ENCODE measurements at places on chromosomes 1 and 21.
A peak's percentile ranks its signal among the peaks of the same experiment; 100 is the strongest.

DNA sequence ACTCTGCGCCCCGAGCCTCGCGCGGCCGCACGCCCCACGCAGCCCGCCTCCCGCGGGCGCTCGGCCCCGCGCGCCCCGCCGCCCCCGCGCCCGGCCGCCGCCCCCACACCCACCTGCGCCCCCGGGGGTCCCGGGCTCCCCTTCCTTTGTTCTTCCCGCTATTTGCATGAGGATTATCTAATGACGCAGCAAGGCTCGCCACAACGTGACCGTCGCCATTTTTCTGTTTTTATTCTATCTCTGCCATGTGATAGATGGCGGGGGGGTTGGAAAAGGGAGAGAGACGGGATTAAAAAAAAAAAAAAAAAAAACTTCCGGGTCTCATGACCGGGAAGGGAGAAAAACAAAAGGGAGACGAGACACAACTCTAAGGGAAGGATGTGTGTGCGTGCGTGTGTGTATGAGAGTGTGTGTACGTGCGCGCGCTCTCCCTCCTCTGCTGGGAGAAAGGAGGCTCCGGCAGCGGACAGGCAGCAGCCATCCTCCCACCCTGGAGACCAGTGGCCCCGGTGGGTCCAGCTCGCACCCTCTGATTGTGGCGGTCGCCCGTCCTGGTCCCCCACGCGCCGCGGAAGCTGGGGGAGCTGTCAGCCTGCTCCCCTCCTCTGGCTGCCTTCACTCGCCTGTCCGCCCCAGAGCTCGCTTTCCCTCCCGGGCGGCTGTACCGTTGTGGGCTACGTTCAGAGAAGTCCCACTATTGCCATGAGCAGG lies 80.4 kb upstream of the AK4 start:
- peak; percentile 46 for DNase-seq

DNA sequence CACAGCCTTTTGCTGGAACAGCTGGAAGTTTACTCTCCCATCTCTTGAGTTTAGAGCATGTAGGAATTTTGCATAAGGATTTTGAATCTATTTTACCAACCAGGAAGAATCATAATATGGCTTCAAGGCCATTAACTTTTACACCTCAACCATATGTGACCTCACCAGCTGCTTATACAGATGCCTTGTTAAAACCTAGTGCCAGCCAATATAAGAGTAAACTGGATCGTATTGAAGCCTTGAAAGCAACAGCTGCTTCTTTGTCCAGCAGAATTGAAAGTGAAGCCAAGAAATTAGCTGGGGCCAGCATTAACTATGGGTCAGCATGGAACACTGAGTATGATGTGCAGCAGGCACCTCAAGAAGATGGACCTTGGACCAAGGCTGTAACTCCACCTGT lies 65.4 kb downstream of the CEP350 start:
- no peak for DNase-seq

DNA sequence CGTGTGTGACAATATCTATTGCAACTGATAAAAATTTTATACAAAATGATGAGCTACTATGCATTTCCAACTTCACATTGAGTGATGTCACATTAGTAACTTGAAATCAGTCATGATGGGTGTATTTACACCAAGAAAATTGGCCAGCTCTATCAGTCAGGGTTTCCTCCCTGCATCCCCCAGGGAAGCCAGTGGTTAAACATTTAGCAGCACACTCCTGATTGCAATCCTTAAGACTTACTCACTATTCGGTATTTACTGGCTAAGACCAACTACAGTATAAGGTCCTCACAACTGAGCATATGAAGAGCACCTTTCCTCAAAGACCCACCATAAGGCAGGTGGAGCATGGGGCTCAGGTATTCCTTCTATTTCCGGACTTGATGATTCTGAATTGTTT lies 41.3 kb upstream of the PTGFRN start:
- DNase-seq = no peak

DNA sequence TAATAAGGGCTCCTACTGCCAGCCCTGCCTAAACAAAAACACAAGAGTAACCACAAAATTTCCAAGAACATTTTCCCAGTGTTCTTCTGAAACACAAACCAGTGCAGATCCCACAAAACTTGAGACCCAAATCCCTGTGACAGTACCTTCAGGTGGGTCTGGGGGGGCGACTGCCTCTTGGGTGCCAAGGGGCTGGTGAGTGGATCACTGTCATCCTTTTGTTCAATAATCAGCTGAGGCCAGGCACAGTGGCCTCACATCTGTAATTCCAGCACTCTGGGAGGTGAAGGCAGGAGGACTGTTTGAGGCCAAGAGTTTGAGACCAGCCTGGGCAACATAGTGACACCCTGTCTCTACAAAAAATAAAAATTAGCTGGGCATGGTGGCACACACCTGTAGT lies 87.6 kb downstream of the GLIS1 start:
- DNase-seq = no peak

DNA sequence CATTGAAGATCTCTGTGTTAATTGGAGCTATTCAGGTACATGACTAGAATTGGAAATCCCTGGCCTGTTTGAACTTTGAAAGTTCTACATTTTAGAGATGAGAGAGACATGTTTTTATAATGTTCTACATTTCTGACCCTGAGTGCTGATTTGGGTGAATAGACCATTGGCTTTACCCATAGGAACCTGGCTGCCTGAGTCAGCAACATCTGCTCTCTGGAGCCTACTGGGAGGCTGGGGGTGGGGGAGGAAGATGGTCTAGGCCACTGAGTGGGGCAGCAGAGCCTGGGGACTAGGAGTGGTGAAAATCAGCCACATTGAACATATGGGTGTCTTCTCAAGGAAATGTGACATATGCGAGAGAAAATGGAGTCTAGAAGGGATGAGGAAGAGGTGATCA lies 1.4 kb upstream of the VANGL1 start:
- DNase-seq = no peak

GRCh38 chr1:11567244-11568065 lies 86.8 kb downstream of the FBXO2 start:
- no peak for DNase-seq
